ENCODE measurements at places on chromosomes 12 and 14. TPM values are rescaled to one million over a fixed set of nuclear protein-coding genes. Genes with fewer than 3 reads are reported as not detected.

DNA sequence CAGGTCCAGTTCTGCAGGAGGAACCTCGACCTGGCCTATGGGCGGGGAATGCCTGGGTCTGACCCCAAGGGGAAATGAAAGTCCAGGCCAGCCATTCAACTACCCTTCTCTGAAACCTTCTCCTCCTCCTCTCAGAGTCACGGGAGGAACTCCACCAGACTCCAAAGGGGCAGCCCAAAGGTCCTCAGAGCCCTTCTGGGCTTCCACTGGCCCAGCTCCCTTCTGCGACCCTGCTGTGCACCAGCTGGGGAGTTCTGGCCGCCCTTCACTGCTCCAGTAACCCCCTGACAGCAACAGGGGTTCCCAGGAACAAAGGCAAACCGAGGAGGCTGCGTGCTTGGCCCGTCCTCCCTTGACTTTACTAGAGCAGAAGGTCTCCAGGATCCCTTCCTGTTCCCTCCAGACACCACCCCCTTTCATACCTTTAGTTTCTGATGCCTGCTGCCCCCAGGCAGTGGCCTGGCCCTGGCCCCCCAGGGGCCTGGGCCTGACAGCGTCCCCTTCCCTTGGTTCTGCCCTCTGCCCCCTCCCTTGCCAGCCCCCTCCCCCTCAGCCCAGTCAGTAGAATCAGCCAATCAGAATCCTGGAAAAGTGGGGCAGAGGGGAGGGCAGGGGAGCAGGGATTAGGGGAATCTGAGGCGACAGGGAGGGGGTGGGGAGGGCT, 850 bp upstream of the ZNF385A start:
- H3K4me1 ChIP-seq, result peaks cover 67% of the 10 kb centered on the region
- H3K4me3 ChIP-seq, result peak overlapping the region; percentile 47
- peaks cover 9% of the 10 kb centered on the region for H3K36me3 ChIP-seq

GRCh38 chr12:122421187-122421820, 1.2 kb downstream of the CLIP1 start:
- peak overlapping the region; percentile 50 for H3K27ac ChIP-seq
- H3K4me1 ChIP-seq, result peaks cover 19% of the 10 kb centered on the region
- H3K27me3 ChIP-seq, result peaks cover 5% of the 10 kb centered on the region
- H3K4me3 ChIP-seq, result peak overlapping the region; percentile 84

GZMB gene
- 0.68 TPM for total RNA-seq

LRFN5 gene
- total RNA-seq, result 5.3 TPM

DNA sequence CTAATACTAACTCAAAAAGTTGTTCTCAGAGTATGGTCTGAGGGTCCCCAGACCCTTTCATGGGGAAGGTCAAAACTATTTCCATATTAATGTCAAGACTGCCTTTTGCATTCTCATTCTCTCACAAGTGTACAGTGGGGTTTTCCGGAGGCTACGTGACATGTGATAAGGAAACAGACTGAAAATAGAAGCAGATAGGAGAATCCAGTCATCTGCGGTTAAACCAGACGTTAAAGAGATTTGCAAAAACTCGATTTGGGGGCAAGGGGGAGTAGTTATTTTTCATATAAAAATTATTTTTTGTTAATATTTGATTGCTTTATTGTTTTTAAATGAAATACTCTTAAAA, 1.0 kb upstream of the NAP1L1 start:
- H3K36me3 ChIP-seq, result peaks cover 5% of the 10 kb centered on the region
- DNase-seq, result no peak
- H3K4me3 ChIP-seq, result peak overlapping the region; percentile 94
- peaks cover 31% of the 10 kb centered on the region for H3K4me1 ChIP-seq

DNA sequence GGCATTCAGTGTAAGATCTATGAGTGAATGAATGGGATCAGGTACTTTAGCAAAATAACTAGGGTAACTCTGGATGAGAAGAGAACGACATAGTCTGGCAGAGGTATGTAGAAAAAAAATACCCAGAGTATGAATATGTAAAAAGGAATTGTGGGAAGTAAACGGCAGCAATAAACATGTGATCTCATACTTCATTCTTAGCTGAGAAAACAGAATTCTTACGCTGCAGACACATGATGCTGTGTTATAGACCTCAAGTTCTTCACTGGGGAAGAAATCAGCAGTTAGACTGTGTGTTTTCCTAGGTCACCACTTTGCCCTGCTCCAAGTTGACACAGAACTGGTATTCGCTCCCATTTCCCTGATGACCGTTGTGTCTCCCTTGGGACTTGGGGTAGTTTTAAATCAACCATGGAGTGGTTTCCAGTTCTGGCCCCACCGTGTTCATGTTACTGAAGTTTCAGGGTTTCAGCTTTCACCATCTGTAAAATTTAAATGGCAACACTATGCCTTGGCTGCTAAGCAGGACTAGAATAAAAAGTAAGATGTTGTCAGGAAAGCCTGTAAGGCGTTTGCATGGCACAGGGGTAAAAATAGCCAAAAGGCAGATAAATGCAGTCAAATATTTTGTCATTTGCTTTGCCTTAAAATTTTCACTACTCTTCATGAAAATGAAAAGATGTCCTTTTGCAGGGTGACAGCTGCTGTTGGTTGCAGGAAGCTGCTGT, 223.7 kb downstream of the PELI2 start:
- H3K4me1 ChIP-seq, result no peaks in the 10 kb centered on the region
- no peaks in the 10 kb centered on the region for H3K36me3 ChIP-seq
- H3K4me3 ChIP-seq, result no peak overlapping the region
- no peaks in the 10 kb centered on the region for H3K27me3 ChIP-seq
- no peak for DNase-seq
- no peak overlapping the region for H3K27ac ChIP-seq

GRCh38 chr14:34324363-34324795, 137.7 kb downstream of the SPTSSA start:
- no peak overlapping the region for H3K27ac ChIP-seq
- no peak overlapping the region for H3K4me3 ChIP-seq
- peaks cover 3% of the 10 kb centered on the region for H3K4me1 ChIP-seq
- H3K27me3 ChIP-seq, result no peaks in the 10 kb centered on the region

DNAJC22 gene
- 0.14 TPM for total RNA-seq

SERPINA6 gene
- total RNA-seq, result 0.15 TPM

SMCO3 gene
- total RNA-seq, result not detected

- peaks cover 15% of the 10 kb centered on the region for H3K4me1 ChIP-seq
- no peaks in the 10 kb centered on the region for H3K36me3 ChIP-seq
- DNase-seq, result no peak
- H3K4me3 ChIP-seq, result no peak overlapping the region
- no peak overlapping the region for H3K27ac ChIP-seq
Measured at GRCh38 chr14:65560340-65561027, 148.0 kb downstream of the FUT8 start.

GRCh38 chr14:88546621-88547385, 8.0 kb downstream of the PTPN21 start:
- H3K36me3 ChIP-seq, result peaks cover 6% of the 10 kb centered on the region
- H3K4me3 ChIP-seq, result no peak overlapping the region
- no peak overlapping the region for H3K27ac ChIP-seq
- DNase-seq, result no peak
- no peaks in the 10 kb centered on the region for H3K27me3 ChIP-seq

DNA sequence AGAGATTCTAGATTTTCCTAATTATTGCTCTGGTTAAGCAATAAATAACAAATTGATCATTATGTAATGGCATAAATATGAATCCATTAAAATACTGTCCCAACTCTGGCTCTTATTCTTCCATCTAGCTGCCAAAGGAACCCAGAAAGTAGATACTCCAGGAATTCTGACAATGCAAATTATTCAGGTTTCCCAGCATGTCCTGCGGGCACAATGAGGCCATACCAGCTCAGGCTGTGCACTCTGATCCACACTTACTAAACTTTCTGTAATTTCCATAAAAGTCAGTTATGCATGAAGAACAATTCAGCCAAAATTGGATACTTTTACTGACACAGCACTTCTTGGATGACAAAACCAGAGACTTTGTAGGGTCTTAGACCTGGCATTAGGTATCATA, 576.3 kb downstream of the KCNH5 start:
- H3K27ac ChIP-seq, result no peak overlapping the region
- no peak for DNase-seq
- H3K27me3 ChIP-seq, result no peaks in the 10 kb centered on the region
- H3K4me1 ChIP-seq, result no peaks in the 10 kb centered on the region

- DNase-seq, result peak; percentile 32
- H3K27ac ChIP-seq, result peak overlapping the region; percentile 75
- H3K4me3 ChIP-seq, result peak overlapping the region; percentile 98
- H3K36me3 ChIP-seq, result peaks cover 38% of the 10 kb centered on the region
Measured at GRCh38 chr12:12717586-12718380, 615 bp downstream of the CDKN1B start.

DNA sequence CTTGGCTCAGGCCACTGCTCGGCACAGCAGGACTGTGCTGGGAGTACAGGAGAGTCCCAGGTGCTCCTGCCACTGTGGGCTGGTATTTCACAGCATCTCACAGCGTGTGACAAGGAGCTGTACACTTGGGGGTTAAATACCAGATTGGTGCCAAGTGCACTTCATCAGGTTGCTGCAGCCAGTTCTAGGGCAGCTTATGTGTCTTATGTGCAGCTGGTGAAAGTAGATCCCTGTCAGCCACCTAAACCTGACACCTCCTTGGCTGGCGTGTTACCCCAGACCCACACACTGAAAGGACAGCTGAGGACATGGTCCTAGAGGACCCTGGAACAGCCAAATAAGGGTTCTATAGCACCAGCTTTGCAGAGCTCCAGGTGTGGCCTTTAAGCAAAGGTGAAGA, 18.9 kb downstream of the PLEKHH1 start:
- peaks cover 2% of the 10 kb centered on the region for H3K4me1 ChIP-seq
- H3K4me3 ChIP-seq, result no peak overlapping the region

AMDHD1 gene
- 1.1 TPM for total RNA-seq

GRCh38 chr12:111256629-111257434, 112.1 kb downstream of the PHETA1 start:
- H3K27ac ChIP-seq, result no peak overlapping the region
- no peak overlapping the region for H3K4me3 ChIP-seq
- DNase-seq, result no peak
- H3K36me3 ChIP-seq, result no peaks in the 10 kb centered on the region

DNA sequence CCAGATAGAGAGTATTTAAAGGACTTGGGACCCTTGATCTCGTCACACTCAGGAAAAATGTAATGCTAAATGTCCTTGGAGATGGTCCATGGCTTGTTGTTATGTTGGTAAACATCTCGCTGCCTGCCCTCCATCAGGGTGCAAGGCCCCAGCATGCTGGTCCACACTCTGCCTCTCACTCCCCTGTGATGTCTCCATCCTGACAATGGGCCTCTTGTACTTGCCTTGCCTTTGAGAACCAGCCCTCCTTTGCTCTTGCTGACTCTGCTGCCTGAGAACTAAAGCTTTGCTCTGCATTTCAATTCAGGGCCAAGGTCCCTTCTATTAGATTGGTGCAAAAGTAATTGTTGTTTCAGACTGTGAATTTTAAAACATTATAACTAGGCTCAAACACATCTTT, 131.0 kb upstream of the LMNTD1 start:
- no peak overlapping the region for H3K4me3 ChIP-seq
- H3K4me1 ChIP-seq, result peaks cover 3% of the 10 kb centered on the region
- no peak for DNase-seq
- no peak overlapping the region for H3K27ac ChIP-seq
- peaks cover 3% of the 10 kb centered on the region for H3K27me3 ChIP-seq

All from WTC11 (cell line).